ENCODE measurements at places on chromosomes 2 and 18. TPM values are rescaled to one million over a fixed set of nuclear protein-coding genes. Genes with fewer than 3 reads are reported as not detected.
A peak's percentile ranks its signal among the peaks of the same experiment; 100 is the strongest.

- no peak for DNase-seq
Observed at GRCh38 chr18:59263661-59264060, 9.6 kb downstream of the RAX start.

GRCh38 chr2:102025583-102026267, 34.0 kb downstream of the IL1R2 start:
- no peak for DNase-seq

Gene ZNF385B
- 1.5 TPM for total RNA-seq

Gene ALPP
- total RNA-seq: 0.28 TPM

Gene STK36
- 26.3 TPM for total RNA-seq

GRCh38 chr2:221831051-221831450, 258.9 kb upstream of the EPHA4 start:
- DNase-seq: no peak

DNA sequence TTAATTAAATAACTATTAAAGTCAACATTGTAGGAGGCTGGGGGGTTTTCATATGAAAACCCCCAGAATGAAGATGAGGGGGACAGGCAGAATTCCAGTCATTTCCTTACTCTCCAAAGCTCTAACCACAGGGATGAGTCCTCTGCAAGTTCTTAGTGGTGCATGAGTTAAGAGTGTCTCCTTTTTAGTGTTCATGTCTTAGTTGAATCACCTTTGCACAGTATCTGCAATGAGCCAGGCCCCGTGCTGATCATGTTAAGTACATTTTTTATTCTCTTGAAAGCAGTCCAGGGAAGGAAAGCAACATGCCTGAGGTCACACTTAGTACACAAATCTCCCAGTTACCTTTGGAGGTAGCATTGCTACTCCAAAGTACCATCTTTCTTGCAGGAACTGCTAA, 25.7 kb upstream of the MSGN1 start:
- DNase-seq: no peak

Gene CKAP2L
- 15.1 TPM for total RNA-seq

DNA sequence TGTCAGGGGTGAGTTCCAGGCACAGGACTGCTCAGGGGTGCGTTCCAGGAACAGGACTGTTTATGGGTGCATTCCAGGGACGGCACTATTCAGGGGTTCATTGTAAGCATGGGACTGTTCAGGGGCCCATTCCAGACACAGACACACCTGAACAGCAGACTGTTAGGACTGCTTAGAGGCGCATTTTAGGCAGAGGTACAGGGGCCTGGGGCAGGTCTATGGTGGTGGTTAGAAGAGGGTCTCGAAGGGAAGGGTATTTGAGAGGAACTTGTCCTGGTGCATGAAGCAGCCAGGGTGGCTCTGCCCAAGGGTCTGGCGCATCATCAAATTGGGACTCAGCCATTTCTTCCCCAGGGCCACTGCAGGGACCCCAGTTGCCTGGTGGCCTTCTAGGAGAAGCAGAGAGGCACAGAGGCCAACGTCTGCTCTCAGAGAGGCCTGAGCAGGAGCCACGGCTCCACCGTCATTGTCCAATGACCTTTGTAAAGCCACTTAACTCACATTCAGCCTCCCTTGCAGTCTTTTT, 14.8 kb upstream of the MLPH start:
- no peak for DNase-seq

Gene UCN
- 0.59 TPM for total RNA-seq

- peak; percentile 43 for DNase-seq
Observed at GRCh38 chr2:121790276-121790956, 35.0 kb downstream of the TSN start.

Gene ONECUT2
- 1.7 TPM for total RNA-seq

DNA sequence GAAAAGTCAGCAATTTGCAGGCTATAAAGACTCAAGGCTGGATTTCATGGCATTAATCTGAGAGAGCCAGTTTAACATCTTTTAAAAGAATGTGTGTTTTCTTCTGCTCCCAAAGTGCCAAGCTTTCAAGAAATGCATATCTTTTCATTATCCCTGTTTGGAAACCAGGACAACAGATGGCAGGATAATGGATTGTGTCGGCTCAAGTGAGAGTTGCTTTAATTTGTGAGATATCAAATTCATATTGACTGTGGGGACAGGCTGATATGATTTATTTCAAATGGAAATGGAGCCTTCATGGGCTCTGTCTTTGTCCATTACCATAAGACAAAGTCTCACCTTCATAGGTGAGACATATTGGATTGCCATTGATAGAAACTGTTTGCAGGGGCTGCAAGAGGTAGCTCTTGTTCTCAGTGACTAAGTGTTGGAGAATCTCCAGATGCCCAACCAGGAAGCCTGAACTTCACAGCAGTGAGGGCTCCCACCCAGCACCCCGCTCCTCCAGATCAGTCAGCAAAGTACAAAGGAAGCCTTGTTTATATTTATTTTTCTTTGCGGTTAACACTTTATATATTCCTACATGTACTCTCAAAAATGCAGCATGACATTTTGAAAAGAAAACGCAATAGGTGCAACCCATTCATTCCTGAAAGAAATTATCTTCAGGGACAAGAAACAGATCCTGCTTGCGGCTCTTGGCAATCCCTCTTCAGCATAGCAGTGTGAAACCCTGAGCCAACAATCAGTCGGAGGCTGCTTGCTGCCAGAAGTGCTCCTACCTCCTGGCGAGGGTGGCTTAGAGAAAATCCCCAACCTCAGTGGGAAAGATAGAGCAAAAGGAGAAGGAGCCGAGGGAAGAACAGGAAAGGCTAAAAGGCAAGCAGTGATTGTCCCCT, 65.8 kb upstream of the ATL2 start:
- DNase-seq: no peak

DNA sequence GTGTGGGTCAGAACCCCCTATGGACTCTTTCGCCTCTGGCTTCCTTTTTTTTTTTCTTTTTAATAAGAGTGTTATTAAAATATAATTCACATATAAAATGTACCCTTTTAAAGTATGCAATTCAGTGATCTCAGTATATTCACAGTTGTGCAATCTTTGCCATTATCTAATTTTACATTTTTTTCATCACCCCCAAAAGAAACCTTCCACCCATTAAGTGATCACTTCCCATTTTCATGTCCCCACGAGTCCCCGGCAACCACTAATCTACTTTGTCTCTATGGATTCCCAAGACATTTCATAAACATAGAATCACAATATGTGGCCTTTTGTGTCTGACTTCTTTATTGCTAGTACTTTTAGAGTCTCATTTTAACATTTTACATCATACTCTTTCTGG, 38.7 kb upstream of the ANXA4 start:
- DNase-seq: no peak

DNA sequence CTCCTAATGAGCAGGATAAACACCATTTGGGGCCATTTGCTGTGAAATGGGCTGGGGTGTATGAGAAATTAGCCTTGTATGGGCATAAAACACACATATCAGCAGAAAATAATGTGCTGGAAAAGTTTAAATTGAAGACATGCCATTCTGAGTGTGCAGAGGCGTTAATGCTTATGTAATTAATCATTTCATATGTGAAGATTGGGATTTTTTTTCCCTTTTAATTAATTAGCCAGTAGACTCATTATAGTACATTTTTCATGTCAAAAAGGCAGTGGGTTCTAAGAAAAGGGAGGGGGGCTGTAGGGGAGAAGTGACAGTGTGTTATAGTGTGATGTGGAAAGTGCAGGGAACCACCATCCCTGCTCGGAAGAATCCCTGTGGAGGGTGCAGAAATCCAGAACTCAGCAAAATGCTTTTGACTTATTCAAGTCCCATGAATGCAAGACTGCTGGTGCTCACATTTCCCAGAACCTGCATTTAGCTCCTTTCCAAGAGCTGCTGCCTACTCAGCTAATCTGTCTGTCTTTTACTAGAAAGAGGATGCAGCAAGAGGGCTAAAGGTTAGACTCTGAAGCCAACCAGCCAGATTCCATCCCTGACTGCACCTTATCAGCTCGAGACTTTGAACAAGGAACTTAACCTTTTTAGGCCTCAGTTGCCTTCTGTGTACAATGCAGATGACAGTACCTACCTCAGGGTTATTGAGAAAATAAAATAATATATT, 11.6 kb upstream of the COX7A2L start:
- no peak for DNase-seq

Gene SCN1A
- 2.1 TPM for total RNA-seq

- DNase-seq: no peak
Observed at GRCh38 chr18:58682429-58683069, 11.3 kb downstream of the MALT1 start.

- peak; percentile 61 for DNase-seq
Observed at GRCh38 chr2:172173174-172173706, 70.5 kb upstream of the DLX2 start.

DNA sequence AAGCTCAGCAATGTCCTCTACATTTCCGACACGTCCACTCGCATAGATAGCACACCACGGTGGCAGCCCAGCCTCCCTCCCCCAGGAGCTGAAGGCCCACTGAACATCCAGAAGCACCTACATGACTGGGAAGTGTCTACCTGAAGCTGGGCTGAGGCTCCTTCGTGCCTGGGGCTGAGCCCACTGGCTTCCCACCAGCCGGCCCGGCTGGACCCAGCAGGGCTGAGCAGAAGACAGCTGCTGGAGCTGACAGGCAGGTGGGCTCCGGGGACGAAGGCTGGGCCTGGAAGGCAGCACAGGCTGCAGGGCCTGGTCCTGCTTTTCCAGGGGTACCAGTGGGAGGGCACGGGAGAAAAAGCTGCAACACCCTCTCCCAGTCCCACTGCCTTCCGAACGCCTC, 13.5 kb downstream of the SDC1 start:
- no peak for DNase-seq

DNA sequence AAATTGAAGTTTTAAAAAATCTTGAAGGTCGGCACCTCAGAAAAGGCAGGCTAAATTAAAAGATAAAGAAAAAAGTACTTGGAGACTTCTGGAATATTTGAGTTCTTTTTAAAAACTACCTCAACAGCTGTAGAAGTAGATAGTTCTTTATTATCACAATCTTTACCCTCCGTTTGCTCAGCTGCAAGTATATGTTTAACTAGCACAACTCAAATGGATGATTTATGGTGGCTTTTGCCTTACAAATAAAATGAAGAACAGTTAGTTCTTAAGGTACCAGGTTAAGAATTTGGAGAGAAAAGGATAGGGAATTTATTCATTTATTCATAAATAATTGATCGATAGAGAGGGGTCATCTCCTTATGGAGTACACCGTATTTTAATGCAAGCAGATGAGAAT, 237.6 kb upstream of the FOSL2 start:
- no peak for DNase-seq

DNA sequence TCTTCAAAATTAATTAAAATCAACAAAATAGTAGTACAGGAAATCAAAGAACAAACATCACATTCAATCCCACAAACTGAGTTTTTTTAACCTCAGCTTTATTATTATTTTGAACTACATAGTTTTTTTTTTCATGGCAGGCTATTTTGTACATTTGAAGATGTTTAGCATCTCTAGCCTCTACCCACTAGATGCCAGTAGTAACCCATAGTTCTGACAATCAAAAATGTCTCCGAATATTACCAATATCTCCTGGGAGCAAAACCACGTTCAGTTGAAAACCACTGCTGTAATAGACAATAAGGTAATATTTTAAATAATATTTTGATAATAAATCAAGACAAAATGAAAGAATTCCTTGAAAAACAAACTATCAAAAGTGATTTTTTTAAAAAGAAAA, 702.6 kb upstream of the LRRTM1 start:
- DNase-seq: peak; percentile 28

- DNase-seq: peak; percentile 63
Observed at GRCh38 chr2:241035818-241036396, 37.5 kb downstream of the SNED1 start.

DNA sequence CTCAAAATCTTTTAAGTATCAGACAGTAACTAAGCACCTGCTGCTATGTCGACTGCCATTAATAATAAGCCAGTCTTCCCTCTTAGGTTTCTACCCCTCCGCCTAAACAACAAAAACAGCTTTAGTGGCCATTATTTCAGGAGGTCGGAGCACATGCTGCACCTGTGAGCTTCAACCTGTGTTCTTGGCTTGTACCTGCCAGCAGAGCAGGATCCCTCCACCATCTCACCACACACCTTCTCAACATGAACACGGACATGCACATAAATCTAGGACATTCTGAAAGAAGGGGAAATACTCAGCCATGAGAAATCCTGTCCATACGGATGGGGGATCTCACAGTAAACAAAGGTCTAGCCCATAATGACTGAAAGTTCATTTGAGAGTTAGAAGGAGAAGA, 3.7 kb downstream of the CYB5A start:
- no peak for DNase-seq

Gene CHRNG
- total RNA-seq: not detected

Gene REG1A
- total RNA-seq: not detected

- no peak for DNase-seq
Observed at GRCh38 chr2:86636842-86637241, 13.2 kb upstream of the RNF103 start.

- no peak for DNase-seq
Observed at GRCh38 chr2:20624884-20625485, 25.9 kb downstream of the HS1BP3 start.

Gene GPBAR1
- total RNA-seq: 1.6 TPM

Gene CCDC141
- total RNA-seq: 8.0 TPM

Gene PLCD4
- 0.80 TPM for total RNA-seq

DNA sequence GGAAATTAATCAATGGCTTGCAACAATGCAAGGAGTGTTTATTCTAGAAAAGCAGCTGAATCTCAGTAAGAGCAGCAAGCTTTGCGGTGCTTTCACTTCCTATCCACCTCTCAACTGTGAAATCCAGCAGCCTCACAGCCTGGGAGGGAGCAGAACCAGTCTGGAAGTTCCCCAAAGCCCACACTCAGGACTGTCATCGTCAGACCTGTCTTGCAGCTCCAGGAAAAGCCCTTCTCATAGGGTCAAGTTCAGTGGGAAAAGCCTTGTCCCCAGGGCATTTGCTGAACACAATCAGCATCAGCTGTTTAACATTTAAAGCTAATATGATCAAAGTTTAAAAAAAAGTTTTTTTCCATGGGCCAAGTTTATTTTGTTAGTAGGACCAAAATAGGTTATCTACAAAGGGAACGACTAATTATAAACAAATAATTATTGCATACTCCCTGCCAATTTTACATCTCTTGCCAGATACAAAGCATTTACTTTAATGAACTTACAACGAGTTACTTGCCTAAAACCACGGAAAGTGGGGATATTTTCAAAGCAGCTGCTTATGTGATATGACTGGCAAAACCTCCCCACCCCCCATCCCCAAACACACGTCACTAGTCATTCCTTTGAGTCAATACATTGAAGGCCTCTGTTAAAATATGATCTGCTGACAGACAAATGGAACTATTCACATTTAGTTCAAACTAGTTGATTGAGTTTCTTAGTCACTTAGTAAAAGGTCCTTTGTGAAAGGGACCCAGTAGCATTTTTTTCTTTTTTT, 36.8 kb downstream of the PARD6G start:
- DNase-seq: no peak

Gene GPR45
- total RNA-seq: 0.23 TPM

Gene TMEM37
- 8.8 TPM for total RNA-seq

All from GM23338 (cell line).